Activated T-cell treated with anti-CD3 and anti-CD28 coated beads, Interleukin-2, amount 50 U/mL, for 1 hour (primary cell): ENCODE measurements at places on chromosomes 5 and 9.

DNA sequence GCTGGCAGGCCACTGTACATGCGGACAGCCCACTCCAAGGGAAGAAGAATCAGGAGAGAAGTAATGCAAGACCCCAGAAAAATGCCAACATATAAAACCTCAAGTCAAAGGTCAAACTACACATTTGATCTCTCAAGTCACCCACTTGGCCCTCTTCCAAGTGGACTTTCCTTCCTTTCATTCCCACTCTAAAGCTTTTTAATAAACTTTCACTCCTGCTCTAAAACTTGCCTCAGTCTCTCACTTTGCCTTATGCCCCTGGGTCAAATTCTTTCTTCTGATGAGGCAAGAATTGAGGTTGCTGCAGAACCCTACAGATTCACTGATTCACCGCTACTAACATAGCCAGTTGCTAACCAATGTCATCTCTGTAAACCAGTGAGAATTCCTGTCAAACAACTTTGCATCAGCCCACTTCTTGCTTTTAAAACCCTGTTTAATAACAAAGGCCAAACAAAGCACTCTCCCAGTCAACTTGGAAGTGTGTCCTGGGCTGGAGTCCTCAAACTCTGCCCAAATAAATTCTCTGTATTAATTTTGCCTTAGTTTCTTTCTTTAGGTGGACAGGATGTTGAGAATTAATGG, 6.9 kb upstream of the ATP6V1G1 start:
- DNase-seq = no peak

- no peak for DNase-seq
Observed at GRCh38 chr9:18184401-18184800, 289.6 kb upstream of the ADAMTSL1 start.

DNA sequence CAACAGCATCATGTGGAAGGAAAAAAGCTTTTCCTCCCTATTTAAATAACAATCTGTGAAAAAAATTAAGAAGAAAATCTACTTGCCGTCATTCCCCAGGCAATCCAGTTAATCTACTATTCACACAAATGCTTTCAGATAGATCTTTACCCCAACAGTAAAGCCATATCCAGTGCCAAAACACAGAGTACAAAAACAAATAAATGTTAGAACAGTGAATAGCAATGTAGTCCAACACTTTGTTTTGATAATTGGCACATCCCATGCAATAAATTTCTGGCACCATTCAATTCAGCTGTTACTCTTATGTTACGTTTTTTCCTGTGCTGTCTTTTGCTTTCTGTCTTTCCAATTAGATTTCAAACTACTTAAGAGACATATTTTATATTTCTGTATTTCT, 2245.5 kb upstream of the WWC1 start:
- no peak for DNase-seq

GRCh38 chr5:174505621-174506020, 218.8 kb upstream of the MSX2 start:
- DNase-seq = no peak

DNA sequence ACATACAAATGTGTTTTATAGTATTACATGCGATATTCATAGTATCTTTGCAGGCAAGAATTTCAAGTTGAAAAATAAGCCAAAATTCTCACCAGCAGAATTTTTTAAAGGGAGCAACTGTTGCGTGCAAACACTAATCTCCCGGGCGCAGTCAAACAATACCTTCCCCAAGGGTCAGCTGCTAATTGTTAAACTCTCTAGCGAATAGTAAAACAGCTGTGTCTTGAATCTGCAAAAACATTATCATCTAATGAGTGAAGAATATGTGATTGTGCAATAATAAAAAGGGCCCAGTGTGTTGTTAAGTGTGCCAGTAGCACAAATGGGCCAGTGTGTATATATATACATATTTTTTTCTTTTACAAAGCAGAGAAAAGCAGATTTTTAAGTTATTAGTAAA, 131.4 kb downstream of the CCDC192 start:
- no peak for DNase-seq

DNA sequence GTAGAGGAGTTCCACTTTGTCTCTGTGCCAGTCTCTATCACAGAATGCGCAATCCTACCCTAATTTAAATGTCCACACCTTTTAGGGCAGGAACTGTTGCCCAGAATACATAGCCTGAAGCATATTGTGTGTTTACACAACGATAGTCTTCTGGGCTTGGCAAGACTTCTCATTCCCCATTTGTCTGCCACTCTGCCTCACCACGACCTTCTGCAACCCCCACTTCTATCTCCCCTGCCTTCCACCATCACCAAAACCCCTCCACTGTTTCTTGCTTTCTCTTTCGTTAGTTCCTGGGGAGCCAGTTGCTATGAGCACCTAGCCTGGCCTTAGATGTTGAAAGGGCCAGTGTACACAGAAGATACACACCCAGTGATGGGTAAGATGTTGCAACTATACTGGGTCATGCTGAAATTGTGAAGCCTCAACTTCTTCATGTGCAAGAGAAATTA, 883 bp upstream of the RNF145 start:
- no peak for DNase-seq

GRCh38 chr9:370086-370485, 155.4 kb downstream of the DOCK8 start:
- no peak for DNase-seq

DNA sequence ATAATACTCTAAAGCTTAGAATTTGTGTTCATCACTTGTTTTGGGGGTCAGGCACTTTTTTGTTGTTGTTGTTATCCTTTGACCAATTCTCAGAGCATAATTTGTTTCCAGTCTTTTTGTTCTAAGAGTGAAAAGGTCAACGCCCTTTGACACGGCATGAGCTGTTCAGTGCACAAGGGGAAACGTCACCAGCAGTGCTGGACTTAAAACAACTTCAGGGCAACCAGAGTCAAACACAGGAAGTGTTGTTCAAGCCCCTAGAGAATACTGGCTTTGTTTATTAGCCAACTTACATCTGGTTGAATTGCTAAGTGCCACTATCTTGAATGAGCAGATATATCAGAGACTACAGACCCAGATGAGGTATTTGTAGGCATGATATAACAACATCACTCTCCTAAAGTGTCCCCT, 368.9 kb downstream of the TMEM161B start:
- no peak for DNase-seq

GRCh38 chr9:124449381-124450151, 685 bp upstream of the ADGRD2 start:
- DNase-seq = no peak

DNA sequence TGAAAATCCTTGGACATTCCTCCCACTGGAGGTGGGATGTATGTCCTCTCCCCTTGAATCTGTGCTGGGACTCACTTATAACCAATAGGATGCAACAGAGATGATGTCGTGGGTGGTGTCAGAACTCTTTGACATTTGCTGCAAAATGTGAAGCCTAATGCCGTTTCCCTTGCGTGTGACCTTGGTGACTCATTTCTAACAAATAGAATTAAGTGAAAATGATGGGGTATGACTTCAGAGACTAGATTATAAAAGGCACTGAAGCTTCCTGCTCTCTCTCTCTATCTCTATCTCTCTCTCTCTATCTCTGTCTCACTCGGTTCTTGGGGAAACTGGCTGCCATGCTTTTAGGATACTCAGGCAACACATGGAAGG, 126.1 kb upstream of the STC2 start:
- no peak for DNase-seq

DNA sequence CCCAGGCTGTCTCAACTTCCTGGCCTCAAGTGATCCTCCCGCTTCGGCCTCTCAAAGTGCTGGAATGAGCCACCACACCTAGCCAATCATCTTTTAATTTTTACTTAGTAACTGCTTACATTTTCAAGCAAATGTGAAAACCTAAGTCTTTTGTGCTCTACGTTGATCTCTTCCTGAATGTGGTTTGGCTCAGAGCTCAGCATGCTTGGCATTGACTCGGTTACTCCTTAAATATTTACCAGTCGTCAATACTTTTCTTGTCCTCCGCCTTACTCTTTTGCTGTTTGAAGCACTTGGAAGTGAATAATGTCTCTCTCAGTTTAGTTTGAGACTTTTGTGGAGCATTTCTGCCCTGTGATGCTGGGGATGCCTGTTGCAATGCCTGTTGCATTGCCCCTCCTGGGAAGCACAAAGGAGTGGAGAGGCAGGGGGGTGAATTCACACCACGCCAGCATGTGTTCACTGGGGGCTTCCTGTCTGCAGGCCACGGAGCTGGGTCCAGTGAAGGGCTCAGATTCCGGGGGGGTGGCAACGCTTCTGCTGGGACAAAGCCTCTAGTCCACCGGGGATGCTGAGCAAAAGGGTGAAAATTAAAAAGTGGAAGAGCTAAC, 13.1 kb upstream of the TENT4A start:
- no peak for DNase-seq

GRCh38 chr9:109499631-109500410, 1.7 kb upstream of the PTPN3 start:
- no peak for DNase-seq

DNA sequence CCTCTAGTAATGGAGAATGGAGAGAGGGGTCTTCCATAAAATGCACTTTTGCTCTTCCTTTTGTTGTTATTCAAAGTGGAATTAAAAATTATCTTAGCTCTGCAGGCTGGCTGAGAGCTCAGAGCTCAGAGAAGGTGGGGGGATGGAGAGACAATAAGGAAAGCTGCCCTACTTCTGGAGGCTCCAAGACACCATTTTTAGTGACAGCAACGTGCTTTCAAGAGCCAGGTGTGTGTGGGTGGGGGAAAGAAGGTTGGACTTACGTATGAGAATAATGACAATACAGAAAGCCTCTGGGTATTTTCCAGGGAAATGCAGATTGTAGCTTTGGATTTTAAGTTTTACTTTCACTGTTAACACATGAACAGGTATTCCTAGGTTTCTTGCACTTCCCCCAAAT, 173.9 kb downstream of the TRPM3 start:
- DNase-seq = no peak

- no peak for DNase-seq
Observed at GRCh38 chr5:21397693-21398092, 1409.7 kb upstream of the CDH18 start.

GRCh38 chr5:169652057-169652456, 15.0 kb downstream of the DOCK2 start:
- no peak for DNase-seq

DNA sequence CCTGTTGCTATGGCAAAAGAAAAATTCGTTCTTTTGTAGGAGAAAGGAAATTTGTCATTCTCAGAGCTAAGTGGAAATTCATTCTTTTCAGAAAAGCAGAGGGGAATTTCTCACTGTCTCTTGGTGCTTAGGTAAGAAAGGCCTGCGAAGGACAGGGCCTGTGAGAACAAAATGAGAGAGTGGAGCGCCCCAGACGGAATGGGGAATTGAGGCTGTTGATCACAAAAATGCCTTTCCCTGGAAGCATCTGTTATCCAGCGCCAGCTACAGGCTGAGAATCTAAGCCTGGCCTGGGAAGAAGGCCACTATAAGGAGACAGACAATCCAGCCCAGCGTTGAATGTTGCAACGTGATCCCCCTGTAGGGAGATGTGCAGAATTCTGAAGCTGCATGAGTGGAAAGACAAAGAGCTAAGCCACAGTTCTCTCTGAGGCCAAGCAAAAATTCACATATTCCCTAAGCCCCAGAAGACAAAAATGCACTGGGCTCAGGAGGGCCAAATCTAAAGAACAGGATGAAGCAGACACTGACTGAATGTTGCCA, 44.8 kb upstream of the CLK4 start:
- DNase-seq = no peak

- DNase-seq = no peak
Observed at GRCh38 chr5:131990716-131991115, 20.7 kb downstream of the ACSL6 start.
